ENCODE measurements at places on chromosomes 2 and 18. TPM values are rescaled to one million over a fixed set of nuclear protein-coding genes. Genes with fewer than 3 reads are reported as not detected.

MYCN gene
- polyA plus RNA-seq: not detected

VWA3B gene
- not detected for polyA plus RNA-seq

ALPG gene
- not detected for polyA plus RNA-seq

KLHL29 gene
- polyA plus RNA-seq: 0.59 TPM

SNORC gene
- not detected for polyA plus RNA-seq

AOX1 gene
- polyA plus RNA-seq: not detected

STPG4 gene
- polyA plus RNA-seq: not detected

DSC3 gene
- not detected for polyA plus RNA-seq

DLGAP1 gene
- polyA plus RNA-seq: not detected

ATG16L1 gene
- polyA plus RNA-seq: 16.0 TPM

SRD5A2 gene
- polyA plus RNA-seq: not detected

CHRND gene
- 0.13 TPM for polyA plus RNA-seq

CCDC74B gene
- polyA plus RNA-seq: not detected

FSHR gene
- not detected for polyA plus RNA-seq

RASGRP3 gene
- 3.1 TPM for polyA plus RNA-seq

G6PC2 gene
- not detected for polyA plus RNA-seq

CAPG gene
- polyA plus RNA-seq: 34.3 TPM

LYPD6B gene
- polyA plus RNA-seq: not detected

ONECUT2 gene
- not detected for polyA plus RNA-seq

KATNAL2 gene
- polyA plus RNA-seq: not detected

KHK gene
- polyA plus RNA-seq: 7.6 TPM

RAB6C gene
- polyA plus RNA-seq: not detected

ALPP gene
- not detected for polyA plus RNA-seq

TCF7L1 gene
- polyA plus RNA-seq: not detected

CENPA gene
- polyA plus RNA-seq: not detected

LOXL3 gene
- polyA plus RNA-seq: 0.17 TPM

PTPRN gene
- not detected for polyA plus RNA-seq

RUFY4 gene
- not detected for polyA plus RNA-seq

ATP6V1C2 gene
- polyA plus RNA-seq: not detected

KCNS3 gene
- not detected for polyA plus RNA-seq

STK36 gene
- 2.6 TPM for polyA plus RNA-seq

LDAH gene
- polyA plus RNA-seq: 15.8 TPM

TTC27 gene
- 30.0 TPM for polyA plus RNA-seq

CRYGC gene
- polyA plus RNA-seq: not detected

BIN1 gene
- polyA plus RNA-seq: 158 TPM

Data from naive thymus-derived CD4-positive, alpha-beta T cell (primary cell).